ENCODE measurements at places on chromosomes 5 and 9. TPM values are rescaled to one million over a fixed set of nuclear protein-coding genes. Genes with fewer than 3 reads are reported as not detected.

Gene S100Z
- total RNA-seq = not detected

Gene KCNIP1
- 1.0 TPM for total RNA-seq

Gene PDE8B
- total RNA-seq = 0.09 TPM

Gene CIZ1
- total RNA-seq = 52.7 TPM

Gene PAEP
- 0.77 TPM for total RNA-seq

Gene CATSPER3
- not detected for total RNA-seq

Gene FOXD4L4
- total RNA-seq = not detected

Gene RASGRF2
- total RNA-seq = 0.09 TPM

Gene WNT8A
- not detected for total RNA-seq

Gene MPDZ
- 25.4 TPM for total RNA-seq

Gene FRRS1L
- total RNA-seq = 1.2 TPM

Gene ZNF658
- 2.8 TPM for total RNA-seq

Gene COQ4
- 28.8 TPM for total RNA-seq

Gene MTX3
- total RNA-seq = 8.8 TPM

Gene MEGF10
- total RNA-seq = 4.1 TPM

Gene GNA14
- 0.09 TPM for total RNA-seq

Gene LCN6
- not detected for total RNA-seq

Gene PCDHA3
- total RNA-seq = not detected

Gene ABO
- total RNA-seq = not detected

Gene RPS14
- total RNA-seq = 4,446 TPM

Gene PCDH1
- total RNA-seq = 7.5 TPM

Gene HTR1A
- total RNA-seq = not detected

Gene ZNF366
- not detected for total RNA-seq

Gene GGTA1
- 0.82 TPM for total RNA-seq

Gene NR6A1
- 0.23 TPM for total RNA-seq

Gene IFNA21
- total RNA-seq = not detected

Gene CDH12
- total RNA-seq = not detected

Gene SGCD
- total RNA-seq = 11.2 TPM

Gene PRR16
- 18.0 TPM for total RNA-seq

Gene DDX4
- total RNA-seq = not detected

Gene NIPAL4
- total RNA-seq = 0.26 TPM

Gene FIBCD1
- total RNA-seq = 1.4 TPM

Gene EQTN
- not detected for total RNA-seq

Gene TLX3
- total RNA-seq = not detected

Gene CDH9
- total RNA-seq = not detected

Gene MCIDAS
- total RNA-seq = not detected

Gene SLC34A1
- not detected for total RNA-seq

Gene CD14
- total RNA-seq = 4.3 TPM

Gene FAM78A
- total RNA-seq = 2.0 TPM

Gene FUBP3
- total RNA-seq = 26.2 TPM

Gene RNF183
- total RNA-seq = not detected

Gene DMRT3
- total RNA-seq = not detected

Gene PLCXD3
- 11.1 TPM for total RNA-seq

Gene FCHSD1
- total RNA-seq = 19.7 TPM

Measured in pericardium fibroblast (primary cell).